ENCODE measurements at places on chromosomes 4 and X. TPM values are rescaled to one million over a fixed set of nuclear protein-coding genes. Genes with fewer than 3 reads are reported as not detected.

The WDR17 gene
- total RNA-seq = 1.3 TPM

The ARMCX1 gene
- 80.9 TPM for total RNA-seq

The SLITRK4 gene
- total RNA-seq = under 0.01 TPM

The TBC1D8B gene
- 17.1 TPM for total RNA-seq

The ERCC6L gene
- total RNA-seq = 2.4 TPM

The GABRG1 gene
- not detected for total RNA-seq

The GPR34 gene
- total RNA-seq = not detected

The BMP3 gene
- not detected for total RNA-seq

The CYTL1 gene
- total RNA-seq = 119 TPM

The C4orf51 gene
- total RNA-seq = not detected

The HMX1 gene
- total RNA-seq = not detected

The FBXW7 gene
- total RNA-seq = 58.9 TPM

The TLR10 gene
- total RNA-seq = not detected

The FABP2 gene
- total RNA-seq = not detected

The VSIG1 gene
- total RNA-seq = under 0.01 TPM

The ASB5 gene
- total RNA-seq = 0.26 TPM

The WAS gene
- 0.11 TPM for total RNA-seq

The FRG2 gene
- total RNA-seq = not detected

The CTAG2 gene
- total RNA-seq = not detected

The CXCL11 gene
- total RNA-seq = not detected

The CHIC2 gene
- total RNA-seq = 57.0 TPM

The UCHL1 gene
- 54.6 TPM for total RNA-seq

The DIPK2B gene
- total RNA-seq = not detected
